ENCODE measurements at places on chromosomes 13 and 19. TPM values are rescaled to one million over a fixed set of nuclear protein-coding genes. Genes with fewer than 3 reads are reported as not detected.

- no peaks in the 10 kb centered on the region for H3K4me1 ChIP-seq
- no peak overlapping the region for H3K4me3 ChIP-seq
- no peaks in the 10 kb centered on the region for H3K36me3 ChIP-seq
- DNase-seq = no peak
- no peaks in the 10 kb centered on the region for H3K27me3 ChIP-seq
Observed at GRCh38 chr19:15014579-15014978, 34.7 kb upstream of the CASP14 start.

GRCh38 chr13:113076681-113077401 lies 28.8 kb upstream of the F7 start:
- no peaks in the 10 kb centered on the region for H3K36me3 ChIP-seq
- H3K4me1 ChIP-seq = no peaks in the 10 kb centered on the region
- H3K27ac ChIP-seq = no peak overlapping the region
- no peak overlapping the region for H3K4me3 ChIP-seq
- H3K27me3 ChIP-seq = no peaks in the 10 kb centered on the region

DNA sequence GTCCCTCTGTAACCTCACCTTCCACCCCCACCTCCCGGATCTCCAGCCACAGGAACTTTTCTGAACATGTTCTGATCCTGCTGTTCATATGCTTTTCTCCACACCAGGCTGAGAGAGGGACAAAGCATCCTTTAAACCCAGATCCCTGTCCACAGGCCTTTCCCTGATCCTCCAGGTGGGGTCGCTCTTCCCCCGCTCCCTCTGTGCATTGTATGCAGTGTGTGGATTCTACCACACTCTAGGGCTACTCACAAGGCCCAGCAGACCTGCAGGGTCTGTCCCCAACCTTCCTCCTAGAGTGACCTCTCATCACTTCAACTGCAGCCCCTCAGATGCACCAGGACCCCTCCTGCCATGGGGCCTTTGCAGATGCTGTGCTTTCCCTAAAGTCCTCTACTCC lies 1200.6 kb downstream of the UQCRFS1 start:
- H3K4me3 ChIP-seq = no peak overlapping the region
- H3K27me3 ChIP-seq = no peaks in the 10 kb centered on the region
- H3K4me1 ChIP-seq = no peaks in the 10 kb centered on the region
- no peak overlapping the region for H3K27ac ChIP-seq

GRCh38 chr13:43431290-43431716 lies 355.5 kb downstream of the ENOX1 start:
- H3K36me3 ChIP-seq = no peaks in the 10 kb centered on the region
- H3K4me1 ChIP-seq = no peaks in the 10 kb centered on the region
- no peak for DNase-seq
- no peak overlapping the region for H3K27ac ChIP-seq

DNA sequence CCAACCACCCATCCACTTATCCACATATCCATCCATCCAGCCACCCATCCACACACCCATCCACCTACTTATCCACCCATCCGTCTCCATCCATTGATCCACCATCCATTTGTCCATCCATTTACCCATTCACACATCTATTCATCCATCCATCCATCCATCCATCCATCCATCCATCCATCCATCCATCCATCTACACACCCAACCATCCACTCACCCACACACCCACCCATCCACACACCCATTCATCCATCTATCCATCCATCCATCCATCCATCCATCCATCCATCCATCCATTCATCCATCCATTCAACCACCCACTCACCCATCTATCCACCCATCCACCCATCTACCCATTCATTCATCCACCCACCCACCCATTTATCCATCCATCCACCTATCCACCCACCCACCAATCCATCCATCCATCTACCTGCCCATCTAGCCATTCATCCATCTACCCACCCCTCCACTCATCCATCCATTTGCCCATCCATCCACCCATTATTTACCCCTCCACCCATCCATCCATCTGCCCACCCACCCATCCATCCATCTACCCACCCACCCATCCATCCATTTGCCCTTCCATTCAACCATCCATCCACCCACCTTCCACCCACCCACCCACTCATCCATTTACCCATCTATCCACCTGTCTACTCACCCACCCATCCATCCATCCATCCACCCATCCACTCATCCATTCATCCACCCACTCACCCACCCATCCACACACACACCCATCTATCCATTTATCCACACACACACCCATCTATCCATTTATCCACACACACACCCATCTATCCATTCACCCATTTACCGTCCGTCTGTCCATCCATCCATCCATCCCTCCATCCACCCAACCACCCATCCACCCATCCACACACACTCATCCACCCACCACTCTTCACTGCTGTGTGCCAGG lies 2.5 kb upstream of the TMPRSS9 start:
- peaks cover 23% of the 10 kb centered on the region for H3K27me3 ChIP-seq
- no peak for DNase-seq
- no peaks in the 10 kb centered on the region for H3K4me1 ChIP-seq
- H3K4me3 ChIP-seq = no peak overlapping the region

ADM5 gene
- 1.3 TPM for total RNA-seq

CBLC gene
- not detected for total RNA-seq

DZIP1 gene
- total RNA-seq = 28.2 TPM
